ENCODE measurements at places on chromosomes 7 and 10.

- no peak for DNase-seq
Observed at GRCh38 chr7:86485827-86486226, 157.9 kb upstream of the GRM3 start.

DNA sequence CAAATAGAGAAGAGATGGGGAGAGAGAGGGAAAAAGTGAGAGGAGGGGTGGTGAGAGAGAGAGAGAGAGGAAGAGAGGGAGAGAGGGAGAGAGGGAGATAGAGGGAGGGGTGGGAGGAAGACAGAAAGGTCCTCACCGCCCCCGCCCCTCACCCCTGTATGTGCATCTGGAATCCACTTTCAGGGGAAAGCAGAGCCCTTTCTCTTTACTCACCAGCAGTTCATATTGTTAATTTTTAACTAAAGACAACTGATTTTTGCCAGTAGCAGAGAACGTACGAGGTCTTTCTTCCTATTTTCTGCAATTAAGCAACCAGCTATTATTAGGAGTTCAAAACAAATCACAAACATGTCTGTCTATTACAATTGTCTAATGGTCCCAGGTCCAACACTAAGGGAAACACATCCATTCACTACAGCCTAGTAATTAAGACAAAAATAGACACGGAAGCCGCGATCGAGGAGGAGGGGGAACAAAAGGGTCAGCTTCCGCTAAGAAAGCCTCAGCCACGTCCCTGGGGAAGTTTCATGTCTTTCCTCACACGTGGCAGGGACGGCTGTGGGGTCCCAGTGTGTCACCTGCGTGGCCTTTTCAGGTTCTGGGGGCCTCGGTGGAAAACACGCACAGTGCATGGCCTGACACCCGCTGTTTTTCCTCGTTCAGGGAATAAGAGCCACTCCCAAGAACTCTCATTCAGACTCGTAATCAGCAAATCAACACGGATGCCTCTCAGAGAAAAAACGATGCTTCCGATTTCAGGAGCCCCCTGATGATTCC lies 572.0 kb downstream of the PTPRN2 start:
- no peak for DNase-seq

DNA sequence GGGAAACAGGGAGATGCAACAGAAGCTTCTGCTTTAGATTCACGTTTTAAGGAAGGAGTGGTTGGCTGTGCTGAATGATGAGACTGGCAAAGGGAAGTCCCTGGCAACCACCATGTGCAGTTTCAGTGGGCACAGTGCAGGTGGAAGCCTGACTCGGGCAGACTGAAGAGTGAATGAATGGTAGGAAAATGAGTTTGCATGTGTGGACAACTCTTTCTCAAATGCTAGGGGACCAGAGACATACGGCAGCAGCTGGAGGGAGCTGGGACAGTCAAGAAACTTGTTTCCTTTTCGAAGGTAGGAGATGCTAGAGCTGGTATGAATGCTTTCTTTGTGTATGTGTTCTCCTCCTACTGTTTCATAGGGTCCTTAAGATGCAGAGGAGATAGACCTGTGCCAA lies 29.0 kb downstream of the PODXL start:
- no peak for DNase-seq

DNA sequence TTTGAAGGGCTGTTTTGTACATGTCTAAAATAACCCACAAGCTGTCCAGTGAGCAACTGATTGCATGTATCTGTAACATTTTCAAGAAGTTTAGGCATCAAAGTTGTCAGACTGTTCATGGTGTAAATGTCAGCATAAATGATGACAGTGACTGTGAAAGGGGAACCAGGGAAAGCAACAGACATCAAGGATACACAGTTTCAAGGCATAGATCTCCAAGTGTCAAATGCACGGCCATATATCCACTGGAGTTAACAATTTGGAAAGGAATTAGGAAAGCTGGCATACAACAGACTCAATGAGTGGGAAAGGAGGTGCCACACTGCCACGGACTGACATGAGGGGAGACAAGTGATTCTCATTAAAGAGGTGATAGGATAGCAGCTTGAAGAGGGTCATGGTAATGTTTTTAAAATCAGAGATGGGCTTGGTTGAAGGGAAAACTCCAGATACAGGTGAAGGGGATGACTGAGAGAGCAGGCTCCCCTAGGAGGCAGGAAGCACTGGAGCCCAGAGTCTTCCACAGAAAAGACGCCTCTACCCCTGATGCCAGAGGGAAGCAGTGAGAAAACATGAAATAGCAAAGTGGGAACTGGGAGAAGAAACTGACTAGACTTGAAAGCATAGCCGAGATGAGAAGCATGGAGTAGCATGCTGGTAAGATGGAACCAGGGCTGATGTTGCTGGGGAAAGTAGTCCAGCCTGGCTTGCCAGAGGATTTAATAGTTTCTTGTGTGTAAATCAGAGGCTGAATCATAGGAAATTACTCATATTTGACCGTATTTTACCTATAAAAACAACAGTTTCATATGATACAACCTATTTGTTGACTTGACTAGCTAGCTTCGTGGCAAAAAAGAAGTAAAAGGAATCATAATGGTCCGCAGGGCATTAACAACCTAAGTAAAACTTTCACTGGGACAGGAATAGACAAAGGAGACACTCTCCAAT lies 18.6 kb downstream of the NSMCE4A start:
- no peak for DNase-seq

- no peak for DNase-seq
Observed at GRCh38 chr10:75000748-75001321, 110.6 kb upstream of the SAMD8 start.

DNA sequence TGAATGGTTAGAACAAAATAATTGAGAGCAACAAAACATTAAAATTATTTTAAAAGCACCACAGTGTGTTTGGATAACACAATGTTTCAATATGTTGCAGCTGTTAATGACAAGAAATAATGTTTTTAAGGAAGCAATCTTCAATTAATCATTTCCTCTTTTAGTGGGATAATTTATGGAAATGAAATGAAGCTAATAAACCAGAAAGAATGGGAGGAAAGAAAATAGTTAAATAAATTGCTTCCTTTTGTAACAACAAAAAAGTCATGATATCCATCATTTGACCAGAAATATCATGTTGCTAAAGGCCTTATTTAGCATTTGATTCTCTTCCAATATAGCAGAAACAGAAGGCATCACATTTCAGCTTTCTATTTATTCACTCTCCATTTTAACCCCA lies 224.5 kb downstream of the SEMA3A start:
- DNase-seq = no peak

GRCh38 chr7:4894482-4894881 lies 11.0 kb upstream of the RADIL start:
- DNase-seq = no peak

DNA sequence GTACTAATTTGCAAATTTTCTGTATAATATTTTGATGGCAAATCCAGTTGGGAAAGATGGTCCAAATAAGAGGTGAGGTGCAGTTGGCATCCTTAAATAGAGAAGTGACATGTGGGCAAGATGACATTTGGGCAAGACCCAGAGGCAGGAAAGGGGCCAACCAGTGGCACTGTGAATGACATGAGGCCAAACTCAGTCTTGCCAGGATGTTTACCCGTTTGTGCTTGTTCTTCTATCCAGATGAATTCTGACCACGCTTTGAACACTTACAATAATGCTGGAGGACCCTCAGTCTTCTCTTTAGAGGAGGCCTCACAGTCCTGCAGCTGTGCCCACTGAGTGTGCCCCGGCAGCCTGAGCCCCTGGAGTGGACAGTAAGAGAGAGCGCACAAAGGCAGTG lies 45.1 kb downstream of the KCNMA1 start:
- no peak for DNase-seq

- no peak for DNase-seq
Observed at GRCh38 chr10:33509231-33509831, 174.9 kb upstream of the NRP1 start.

GRCh38 chr7:128302139-128302538 lies 41.6 kb downstream of the RBM28 start:
- DNase-seq = no peak

- DNase-seq = no peak
Observed at GRCh38 chr10:123297175-123297574, 143.0 kb downstream of the BUB3 start.
